Sigmoid colon (tissue), 7 donors: ENCODE measurements at places on chromosomes 4 and X. TPM values are rescaled to one million over a fixed set of nuclear protein-coding genes. Genes with fewer than 3 reads are reported as not detected.

Gene FTSJ1
- 29.9 TPM for total RNA-seq

DNA sequence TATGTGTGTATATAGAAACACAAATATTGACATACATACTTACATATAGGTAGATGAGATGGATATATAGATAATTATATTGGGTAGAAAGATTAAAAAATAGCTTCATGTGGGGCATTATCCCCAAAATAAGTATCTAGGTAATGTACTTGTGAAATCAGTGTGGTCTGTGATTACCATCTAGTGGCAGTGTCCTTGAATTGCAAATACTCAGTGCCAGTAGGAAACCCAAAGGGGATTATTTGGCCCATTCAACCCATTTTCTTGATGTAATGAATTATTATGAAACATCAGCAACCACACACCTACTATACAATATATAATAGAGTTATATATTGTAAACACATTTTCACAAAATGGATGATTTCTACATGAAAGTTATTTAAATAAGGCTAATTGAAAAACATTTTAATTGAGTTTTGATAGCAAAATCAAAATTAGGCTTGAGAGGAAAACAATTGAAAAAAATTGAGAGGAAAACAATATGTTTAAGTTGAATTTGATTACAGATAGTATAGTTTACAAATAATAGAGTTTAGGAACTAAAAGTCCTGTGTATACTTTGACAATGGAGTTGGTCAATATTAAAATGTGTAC lies 389.4 kb downstream of the GALNTL6 start:
- DNase-seq: no peak

DNA sequence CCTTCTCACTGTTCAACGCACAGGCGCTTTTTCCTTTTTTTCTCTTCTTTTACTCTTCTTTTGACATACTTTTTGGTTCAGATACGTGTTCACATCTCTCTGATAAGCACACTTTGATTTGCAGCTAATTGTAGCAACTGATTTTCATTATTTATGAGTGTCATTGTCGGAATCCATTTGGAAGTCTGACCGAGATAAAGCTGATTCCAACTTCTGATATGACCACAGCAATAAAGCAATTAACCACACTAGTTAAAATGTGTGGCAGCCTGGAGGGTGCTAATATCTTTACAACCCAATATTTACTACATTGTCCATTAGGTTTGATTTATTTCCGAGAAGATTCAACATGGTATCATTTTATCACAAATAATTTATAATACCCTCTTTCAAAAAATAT lies 101.8 kb downstream of the TENM3 start:
- DNase-seq: no peak

DNA sequence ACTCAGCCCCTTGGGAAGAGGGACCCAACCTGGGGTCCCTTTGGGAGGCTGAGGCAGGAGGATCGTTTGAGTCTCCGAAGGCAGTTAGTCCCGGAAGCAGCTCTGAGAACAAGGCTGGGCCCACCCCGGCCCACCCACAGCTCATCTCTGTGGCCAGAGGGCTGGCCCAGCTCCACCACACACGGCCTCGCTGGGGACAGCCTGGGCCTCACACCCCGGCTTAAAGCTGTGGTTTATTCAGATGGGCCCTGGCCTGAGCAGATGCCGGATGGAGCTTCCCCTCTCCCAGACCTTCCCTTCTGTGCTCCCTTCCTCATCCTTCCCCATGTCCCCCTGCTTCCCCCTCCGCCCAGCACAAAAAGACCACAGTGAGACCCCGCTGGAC lies 54.4 kb downstream of the FAM53A start:
- no peak for DNase-seq
